Caki2 (cell line): ENCODE measurements at places on chromosomes 13 and 19. TPM values are rescaled to one million over a fixed set of nuclear protein-coding genes. Genes with fewer than 3 reads are reported as not detected.

SHANK1 gene
- total RNA-seq = not detected in 2 replicates

MEX3D gene
- 60.3 and 67.4 TPM in 2 replicates for total RNA-seq

DNA sequence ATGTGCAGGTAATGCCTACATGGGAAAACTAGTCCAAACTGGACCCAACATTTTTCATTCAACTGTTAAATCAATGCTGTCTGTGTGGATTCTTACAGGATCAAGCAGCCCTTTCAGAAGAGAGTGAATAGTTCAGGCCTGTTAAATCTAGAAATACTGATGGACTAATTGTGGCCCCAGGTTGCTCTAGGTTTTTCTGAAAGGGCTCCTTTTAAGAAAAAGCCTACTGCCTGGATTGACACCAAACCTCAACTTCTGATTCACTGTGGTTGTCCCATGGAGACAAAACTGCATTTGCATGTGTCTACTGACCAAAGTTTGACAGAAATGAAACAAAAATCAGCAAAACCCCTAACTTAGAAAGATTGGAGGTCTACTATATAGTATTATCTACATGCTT is 437.0 kb downstream of the KLF12 start:
- DNase-seq = no peak

DNA sequence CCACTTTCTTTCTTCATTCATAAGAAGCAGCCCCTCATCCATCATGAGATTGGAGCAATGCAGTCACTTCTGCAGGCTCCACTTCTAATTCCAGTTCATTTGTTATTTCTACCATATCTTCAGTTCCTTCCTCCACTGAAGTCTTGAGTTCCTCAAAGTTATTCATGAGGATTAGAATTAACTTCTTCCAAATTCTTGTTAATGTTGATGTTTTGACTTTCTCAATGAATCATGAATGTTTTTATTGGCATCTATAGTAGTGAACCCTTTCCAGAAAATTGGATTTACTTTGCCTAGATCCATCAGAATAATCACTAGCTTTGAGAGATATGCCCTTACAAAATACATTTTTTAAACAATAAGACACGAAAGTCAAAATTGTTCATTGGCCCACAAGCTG is 2567.7 kb upstream of the PCDH20 start:
- no peak for DNase-seq

DNA sequence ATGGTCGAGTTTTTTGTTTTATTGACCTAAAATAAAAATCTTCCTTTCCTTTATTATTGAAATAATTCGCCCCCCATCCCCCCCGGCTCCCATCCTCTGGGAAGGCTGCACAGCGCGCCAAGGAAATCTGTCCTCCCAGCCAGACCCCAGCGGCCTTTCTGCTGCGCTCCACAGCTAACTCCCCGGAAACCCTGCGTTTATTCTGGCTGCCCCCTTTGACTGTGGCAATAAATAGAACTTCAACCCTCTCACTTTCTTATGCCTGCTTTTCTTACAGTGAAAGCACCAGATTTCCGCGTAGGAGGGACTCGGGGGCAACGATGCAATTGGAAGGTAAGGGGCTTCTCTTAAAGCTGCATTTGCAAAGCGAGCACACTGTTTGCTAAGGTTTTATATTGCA is 9.7 kb upstream of the C19orf12 start:
- DNase-seq = no peak

KLK4 gene
- not detected in 2 replicates for total RNA-seq

DNA sequence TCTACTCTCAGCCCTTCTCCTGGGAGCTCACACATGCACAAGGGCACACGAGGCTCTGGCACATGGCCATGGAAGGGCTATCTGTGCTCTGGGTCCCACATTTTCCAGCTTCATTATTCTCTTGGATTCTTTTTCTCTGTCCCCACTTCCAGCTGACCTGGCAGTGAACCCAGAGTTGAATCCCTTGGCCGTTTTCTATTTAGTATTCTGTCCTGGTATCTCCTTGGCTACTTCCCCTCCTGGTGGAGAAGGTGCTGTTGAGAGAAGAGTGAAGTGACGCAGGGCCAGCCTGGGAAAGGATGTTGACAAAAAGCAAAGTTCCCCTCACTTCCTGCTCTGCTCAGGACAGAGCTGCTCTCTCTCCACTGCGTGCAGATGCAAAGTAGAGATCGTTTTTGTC is 303.1 kb downstream of the IRS2 start:
- DNase-seq = no peak

GRCh38 chr19:46924874-46925547 is 64.2 kb downstream of the ARHGAP35 start:
- DNase-seq = no peak

PSG7 gene
- total RNA-seq = not detected in 2 replicates

- no peak for DNase-seq
These were observed 45.9 kb downstream of the COG3 start for GRCh38 chr13:45510672-45511071.

ZNF541 gene
- not detected in 2 replicates for total RNA-seq

LRRC63 gene
- not detected in 2 replicates for total RNA-seq

ZSCAN4 gene
- not detected in 2 replicates for total RNA-seq

GRCh38 chr19:49145573-49146407 is 9.4 kb downstream of the HRC start:
- peak; percentile 48 for DNase-seq

KLF12 gene
- 1.1 and 5.1 TPM in 2 replicates for total RNA-seq

NALCN gene
- total RNA-seq = 0.34 TPM in 1 of 2 replicates, not detected in the other

DNA sequence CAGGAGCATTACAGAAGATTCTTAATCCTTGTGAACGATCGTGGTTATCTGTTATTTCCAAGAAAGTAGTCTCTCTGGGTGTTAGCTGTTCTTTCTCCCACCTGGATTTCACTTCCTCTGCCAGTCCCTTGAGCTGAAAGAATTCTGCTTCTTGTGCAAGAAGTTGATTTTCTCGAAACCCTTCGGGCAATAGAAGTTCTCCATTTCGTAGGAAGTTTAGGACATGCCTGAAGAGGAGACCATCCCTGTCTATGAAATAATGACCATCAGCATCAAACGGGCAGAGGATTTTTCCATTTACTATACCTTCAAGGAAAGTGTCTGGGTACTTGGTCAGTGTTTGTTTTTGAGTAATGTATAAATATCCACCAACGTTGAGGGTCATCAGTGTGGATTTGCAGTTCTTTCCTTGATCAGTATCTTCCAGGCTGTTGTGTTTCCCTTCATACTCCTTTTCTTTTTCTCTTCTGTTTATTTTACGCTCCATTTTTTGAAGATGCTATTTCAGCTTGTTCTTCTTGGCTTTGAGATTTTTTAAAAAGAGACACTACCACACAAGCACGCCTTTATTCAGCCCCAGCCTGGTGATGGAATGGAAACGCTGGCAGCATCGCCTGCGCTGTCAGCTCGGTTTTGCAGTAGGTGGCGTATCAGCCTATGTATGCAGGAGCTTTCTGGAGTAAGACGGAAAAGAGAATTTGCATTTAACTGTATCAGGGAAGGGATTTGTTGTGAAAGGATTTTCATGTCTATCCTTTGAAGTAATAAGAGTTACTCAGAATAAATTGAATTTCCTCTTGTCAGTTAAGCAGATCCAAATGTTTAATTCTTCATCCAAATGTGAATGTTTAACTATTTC is 6.5 kb downstream of the KCTD4 start:
- DNase-seq = peak; percentile 66

DNA sequence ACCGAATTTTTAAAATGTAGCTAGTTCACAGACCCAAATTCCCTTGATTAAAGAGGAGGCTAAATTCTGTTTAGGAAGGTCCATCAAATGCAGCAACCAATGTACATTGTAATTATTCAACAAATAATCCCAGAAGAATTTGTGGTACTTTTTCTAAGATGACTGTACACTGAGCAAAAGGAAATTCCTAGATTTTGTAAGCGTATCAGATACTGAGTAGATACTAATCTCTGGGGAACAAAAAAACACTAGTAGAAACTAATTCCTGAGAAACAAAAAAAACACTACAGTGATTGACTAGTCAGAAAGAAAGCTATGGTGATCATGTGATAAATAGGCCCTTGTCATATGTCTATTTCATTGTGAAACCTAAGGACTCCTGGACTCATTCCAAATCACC is 246.1 kb downstream of the PCDH17 start:
- no peak for DNase-seq
